ENCODE measurements at places on chromosomes 12 and 14.

GRCh38 chr14:75220156-75220555, 43.7 kb upstream of the TMED10 start:
- DNase-seq, result no peak

- no peak for DNase-seq
Measured at GRCh38 chr12:81942594-81942993, 183.4 kb upstream of the PPFIA2 start.

GRCh38 chr12:122724641-122725243, 5.9 kb downstream of the HCAR1 start:
- DNase-seq, result no peak

- no peak for DNase-seq
Measured at GRCh38 chr14:29823816-29824215, 103.8 kb downstream of the PRKD1 start.

DNA sequence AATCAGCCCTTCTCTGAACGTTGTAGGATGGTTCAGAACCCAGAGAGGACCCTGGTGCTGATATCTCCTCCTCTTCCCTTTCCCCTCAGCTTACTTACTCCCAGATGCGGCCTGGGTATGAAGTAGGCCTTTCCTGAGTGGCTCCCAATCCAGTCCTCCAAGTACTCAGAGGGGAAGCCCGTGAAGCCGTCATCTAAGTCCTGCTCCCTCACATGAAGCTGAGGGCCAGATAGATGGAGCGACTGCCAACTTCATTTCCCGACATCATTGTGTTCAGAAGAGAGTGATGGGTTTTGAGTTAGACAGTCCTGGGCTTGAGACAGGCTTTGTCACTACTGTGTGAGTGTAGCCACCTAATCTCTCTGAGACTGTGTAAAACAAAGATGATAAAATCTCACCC, 2.7 kb downstream of the APOLD1 start:
- no peak for DNase-seq

DNA sequence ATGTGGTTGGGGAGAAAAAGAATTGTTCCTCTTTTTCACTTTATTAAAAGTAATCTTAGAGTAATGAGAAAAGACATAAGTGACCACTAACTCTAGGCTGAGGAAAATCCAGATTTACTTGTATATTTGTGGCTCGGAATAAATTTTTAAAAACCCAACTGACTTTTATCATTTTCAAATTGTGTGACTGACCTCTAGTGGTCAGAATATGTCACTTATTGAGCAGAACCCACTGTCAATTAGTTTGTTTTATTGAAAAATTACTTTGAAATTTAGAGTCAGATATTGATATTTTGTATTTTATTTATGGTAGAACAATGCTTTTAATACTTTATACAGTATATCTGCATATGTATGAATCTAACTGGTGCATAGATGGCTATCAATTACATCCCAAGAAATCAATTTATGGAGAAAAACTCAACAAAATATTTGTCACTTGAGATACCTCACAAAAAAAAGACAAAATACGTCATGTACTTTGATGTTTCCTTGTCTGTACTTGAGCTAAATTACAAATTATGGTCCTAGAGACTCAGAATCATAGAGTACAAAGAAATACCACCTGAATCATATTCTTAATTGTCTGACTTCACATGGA, 229.4 kb downstream of the CNTN1 start:
- no peak for DNase-seq

DNA sequence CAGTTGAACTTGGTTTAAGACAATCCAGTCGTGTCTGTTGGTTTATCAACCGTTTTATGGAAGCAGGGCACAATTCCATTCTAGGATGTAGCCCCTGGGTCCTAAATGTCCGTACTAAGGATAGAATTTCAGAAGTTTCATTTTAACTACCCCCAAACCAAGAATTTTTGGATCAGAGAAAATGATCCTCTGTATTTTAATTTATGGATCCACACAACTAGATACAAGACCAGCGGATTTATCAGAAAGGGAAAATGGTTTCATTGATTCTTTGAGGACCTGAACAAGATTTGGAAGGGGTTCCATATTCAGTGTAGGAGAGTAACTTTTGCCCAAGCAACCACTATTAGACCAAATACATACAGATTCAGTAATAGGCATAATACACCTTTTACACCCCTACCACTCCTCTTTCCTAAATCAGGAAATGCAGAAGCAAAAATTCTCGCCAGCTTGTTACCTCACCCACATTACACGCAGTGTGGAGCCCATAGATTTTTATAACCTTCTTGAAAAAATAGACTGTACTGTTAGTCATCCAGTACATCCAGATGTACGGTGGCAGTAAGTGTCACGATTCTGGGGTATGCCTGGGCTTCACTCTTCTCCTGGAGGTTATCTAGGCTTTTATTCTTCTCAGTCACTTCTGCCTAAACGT, 1.4 kb upstream of the FBXL14 start:
- DNase-seq, result no peak
